Cardiac muscle cell (in vitro differentiated cells and primary cell): ENCODE measurements at places on chromosomes 2 and 18. TPM values are rescaled to one million over a fixed set of nuclear protein-coding genes. Genes with fewer than 3 reads are reported as not detected.

DNA sequence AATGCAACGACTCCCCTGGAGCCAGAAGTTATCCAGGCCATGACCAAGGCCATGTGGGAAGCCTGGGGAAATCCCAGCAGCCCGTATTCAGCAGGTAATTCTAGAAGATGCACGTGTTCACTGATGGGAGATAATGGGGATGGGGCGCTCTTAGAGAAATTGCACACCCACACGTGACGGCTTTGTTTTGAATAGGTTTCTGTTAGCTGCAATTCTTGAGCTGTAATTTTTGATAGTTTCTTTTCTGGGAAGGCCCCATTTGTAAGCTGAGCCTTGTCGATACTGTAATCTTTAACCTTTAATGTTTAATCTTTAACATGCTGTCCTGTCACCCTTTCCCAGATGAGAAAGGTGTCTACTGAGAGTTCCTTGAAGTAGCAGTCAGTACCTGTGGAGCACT lies 3.6 kb downstream of the SCLY start:
- DNase-seq = no peak

DNA sequence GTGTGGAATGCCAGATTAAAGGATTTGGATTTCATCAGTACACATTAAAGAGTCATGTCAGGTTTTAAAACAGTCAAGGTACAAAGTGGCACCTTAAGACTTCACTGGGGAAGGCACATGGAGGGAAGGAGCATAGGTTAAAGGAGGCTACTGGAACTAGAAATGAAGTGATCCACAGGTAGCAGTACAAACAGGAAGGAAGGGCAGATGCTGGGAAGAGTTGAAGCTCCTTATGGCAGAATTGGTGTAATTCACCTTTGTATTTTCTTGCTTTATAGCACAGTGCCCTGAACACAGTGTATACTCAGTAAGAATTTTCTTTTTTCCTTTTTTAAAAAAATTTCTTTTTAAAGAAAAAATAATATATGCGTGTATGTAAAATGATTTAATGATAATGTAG lies 177.1 kb downstream of the BABAM2 start:
- no peak for DNase-seq

- DNase-seq = no peak
Measured at GRCh38 chr2:86235196-86235980, 36.1 kb downstream of the MRPL35 start.

Gene CHST10
- 21.6 and 22.2 TPM in 2 replicates for total RNA-seq

Gene PRSS56
- total RNA-seq = not detected in 2 replicates

Gene YES1
- total RNA-seq = 96.0 and 124 TPM in 2 replicates
